ENCODE measurements at places on chromosomes 5 and 9.
A peak's percentile ranks its signal among the peaks of the same experiment; 100 is the strongest.

DNA sequence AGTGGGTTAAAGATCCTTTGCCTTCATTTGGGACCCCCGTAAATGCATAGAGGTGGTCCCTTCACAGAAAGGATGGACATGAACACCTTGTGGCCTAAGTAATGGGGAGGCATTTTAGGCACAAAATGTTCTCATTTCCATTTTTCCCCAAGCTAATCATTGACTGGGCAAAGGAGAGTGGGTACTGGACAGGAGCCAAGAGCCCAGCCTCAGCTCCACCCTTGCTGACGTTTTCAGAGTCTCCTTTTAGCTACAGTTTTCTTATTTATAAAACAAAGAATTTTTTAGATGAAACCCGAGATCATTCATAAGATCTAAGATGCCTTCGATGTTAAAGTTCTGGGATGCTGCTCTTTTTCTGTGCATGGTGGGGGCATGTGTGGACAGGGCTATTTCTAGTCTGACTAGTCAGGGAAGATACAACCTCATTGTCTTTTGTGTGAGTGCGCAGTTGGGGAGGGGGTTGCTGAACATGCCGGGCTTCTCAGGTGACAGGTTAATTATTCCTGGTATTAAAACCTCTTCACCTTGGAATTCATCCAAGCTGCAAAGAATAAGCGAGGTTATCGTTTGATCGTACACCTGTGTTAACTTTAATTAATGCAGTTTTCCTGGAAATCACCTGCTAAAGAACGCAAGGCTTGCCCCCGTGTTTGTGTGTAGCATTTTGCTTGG, 48.4 kb downstream of the ADAMTS16 start:
- DNase-seq = no peak

- DNase-seq = no peak
Measured at GRCh38 chr5:123278284-123278683, 144.9 kb downstream of the CEP120 start.

DNA sequence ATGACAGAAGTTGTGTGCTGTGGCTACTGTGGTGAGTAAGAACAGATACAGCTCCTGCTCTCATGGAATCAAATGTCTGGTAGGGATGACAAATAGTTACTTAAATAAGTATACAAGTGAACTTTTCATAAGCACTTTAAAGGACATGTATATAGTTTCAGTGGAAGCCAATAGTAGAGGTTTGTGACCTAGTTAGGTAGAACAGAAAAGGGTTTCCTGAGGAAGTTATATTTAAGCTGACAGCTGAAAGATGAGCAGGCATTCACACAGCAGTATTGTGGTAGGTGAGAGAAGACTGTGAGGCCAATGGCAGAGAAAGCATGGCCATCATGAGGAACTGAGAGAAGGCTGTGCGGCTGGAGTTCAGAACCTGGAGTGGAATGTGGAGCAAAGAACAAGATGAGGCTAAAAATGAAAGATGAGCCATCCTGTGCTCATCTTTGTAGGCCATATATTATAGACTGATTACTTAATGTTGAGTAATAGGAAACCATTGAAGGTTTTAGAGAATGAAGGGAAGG, 15.4 kb downstream of the FAM174A start:
- no peak for DNase-seq

DNA sequence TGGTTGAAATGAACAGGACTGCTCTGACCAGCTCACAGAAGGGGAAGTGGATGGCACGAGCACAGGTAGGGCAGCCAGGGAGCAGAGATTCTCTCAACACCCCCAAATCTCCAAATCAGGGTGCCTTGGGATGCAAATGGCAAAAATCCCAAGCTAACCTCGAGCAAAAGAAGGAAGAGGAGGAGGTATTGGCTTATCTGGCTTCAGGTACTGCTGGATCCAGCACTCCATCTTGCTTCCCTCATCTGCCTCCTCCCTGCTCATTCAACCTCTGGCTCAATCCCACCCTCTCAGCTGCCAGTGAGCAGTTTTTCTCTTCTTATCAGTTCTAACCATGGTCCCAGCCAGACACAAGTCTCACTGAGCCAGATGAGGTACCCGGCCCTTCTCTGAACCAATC, 41.6 kb upstream of the GGTA1 start:
- no peak for DNase-seq

GRCh38 chr5:6615034-6615815, 17.6 kb downstream of the NSUN2 start:
- DNase-seq = no peak

DNA sequence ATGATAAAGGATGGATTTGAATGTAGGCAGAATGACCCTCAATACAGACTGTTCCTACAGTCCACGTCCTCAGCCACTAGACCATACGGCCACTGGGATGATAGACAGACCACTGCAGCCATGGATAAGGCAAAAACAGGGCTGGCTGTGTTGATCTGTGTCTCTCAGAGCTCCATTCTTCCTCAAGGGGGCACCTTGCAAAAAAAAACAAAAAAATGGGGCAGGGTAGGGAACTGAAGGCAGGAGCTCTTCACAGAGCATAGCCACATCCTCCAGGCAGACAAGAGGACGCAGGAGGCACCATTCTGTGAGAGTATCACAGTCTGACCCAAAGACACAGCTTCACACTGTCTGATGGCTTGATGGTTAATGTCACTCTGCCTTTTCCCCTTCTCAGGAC, 61.2 kb upstream of the GABRP start:
- no peak for DNase-seq

GRCh38 chr9:70566066-70566465, 151.6 kb upstream of the KLF9 start:
- no peak for DNase-seq

- DNase-seq = no peak
Measured at GRCh38 chr5:82662340-82662739, 384.2 kb upstream of the RPS23 start.

DNA sequence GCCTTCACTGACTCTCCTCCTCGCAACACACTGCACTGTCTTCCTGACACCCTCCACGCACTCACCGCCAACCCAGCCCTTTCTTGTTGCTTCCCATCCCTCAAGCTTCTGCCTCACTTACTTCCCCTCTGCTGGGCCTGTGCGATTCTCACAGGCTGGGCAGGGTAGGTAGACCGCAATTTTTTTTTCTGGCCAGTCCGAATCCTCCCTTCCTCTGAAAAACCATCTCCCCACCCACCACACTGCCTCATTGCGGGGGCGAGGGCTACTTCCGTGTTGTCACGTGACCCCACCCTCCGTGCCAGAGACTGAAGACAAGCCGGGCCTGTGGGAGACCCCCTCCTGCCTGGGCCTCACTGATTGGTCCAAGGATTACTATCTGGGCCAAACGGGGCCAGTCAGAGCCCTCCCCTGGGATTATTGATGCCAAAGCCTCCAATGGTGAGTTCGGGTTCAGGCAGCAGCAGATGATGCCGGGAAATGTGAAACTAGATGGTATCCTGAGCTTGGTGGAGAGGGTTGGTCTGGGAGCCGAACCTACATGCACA, 73.1 kb downstream of the STK10 start:
- DNase-seq = no peak

GRCh38 chr9:3398232-3398648, 127.6 kb downstream of the RFX3 start:
- no peak for DNase-seq

- no peak for DNase-seq
Measured at GRCh38 chr5:115325296-115325959, 29.0 kb upstream of the CCDC112 start.

- DNase-seq = no peak
Measured at GRCh38 chr5:124702525-124702924, 43.9 kb downstream of the ZNF608 start.

- no peak for DNase-seq
Measured at GRCh38 chr5:171588046-171588445, 168.6 kb downstream of the FGF18 start.

DNA sequence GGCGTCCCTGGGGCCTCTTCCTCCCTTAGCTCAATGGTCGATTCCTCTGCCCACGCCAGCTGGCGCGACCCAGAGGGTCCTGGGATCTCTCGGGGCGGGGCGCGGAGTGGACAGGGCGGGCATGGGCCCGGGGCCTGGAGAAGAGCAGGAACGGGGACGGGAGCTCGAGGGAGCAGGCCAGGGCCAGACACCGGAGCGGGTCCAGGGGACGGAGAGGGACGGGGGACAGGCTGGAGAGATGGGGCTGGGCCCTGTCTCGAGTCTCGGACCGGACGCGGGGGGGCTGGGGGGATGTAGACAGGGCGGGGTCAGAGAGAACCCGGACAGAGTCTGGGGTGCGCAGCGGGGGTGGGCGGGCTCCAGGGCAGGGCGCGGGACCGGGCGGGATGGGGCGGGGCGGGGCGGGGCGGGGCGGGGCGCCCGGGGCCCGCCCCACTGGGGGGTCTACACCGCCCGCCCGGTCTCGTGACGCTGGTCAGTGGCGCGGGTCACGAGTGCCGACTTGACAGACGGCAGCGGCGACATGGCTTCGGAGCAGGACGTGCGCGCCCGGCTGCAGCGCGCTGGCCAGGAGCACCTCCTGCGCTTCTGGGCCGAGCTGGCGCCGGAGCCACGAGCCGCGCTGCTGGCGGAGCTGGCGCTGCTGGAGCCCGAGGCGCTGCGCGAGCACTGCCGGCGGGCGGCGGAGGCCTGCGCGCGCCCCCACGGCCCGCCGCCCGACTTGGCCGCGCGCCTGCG, at the start of gene UAP1L1:
Gene UAP1L1 (plus strand): TSS at position 508 of the 738 bp plus-strand sequence. CDS start 16 bp downstream, at position 524.
- peak; percentile 31 for DNase-seq

DNA sequence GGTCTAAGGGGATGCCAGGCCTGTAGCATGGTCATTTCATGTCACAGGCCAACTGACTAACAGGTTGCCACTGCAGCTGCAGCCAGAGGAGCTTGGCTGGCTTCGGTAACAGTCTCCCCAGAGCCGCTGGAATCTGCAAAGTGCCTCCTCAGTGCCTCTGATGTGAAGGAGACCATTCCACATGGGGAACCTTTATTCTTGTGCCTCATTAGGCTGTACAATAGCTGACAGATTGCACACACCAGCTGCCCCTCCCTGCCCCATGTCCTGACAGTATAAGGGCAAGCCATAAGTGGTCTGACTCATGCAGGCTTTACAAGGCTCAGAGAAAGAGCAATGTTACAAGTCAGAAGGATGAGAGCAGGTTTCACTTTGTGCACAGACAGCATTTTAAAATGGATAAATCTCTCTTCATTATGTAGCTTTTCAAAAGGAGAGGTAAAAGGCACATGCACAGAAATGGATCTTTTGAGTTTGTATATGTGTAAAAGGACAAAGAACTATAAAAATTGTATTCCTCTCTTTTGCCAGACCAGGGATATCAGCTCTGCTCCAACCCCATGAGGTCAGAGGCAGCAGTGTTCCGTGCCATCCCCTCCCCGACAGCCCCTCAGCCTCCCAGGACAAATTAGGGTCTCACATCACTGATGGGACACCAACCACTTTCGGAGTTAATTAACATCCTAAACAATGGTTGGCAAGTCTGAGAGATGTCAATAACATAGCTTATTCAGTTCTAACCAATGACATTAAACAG, 467.8 kb downstream of the TMEM232 start:
- DNase-seq = no peak

GRCh38 chr5:149217803-149218155, 53.9 kb upstream of the AFAP1L1 start:
- no peak for DNase-seq

DNA sequence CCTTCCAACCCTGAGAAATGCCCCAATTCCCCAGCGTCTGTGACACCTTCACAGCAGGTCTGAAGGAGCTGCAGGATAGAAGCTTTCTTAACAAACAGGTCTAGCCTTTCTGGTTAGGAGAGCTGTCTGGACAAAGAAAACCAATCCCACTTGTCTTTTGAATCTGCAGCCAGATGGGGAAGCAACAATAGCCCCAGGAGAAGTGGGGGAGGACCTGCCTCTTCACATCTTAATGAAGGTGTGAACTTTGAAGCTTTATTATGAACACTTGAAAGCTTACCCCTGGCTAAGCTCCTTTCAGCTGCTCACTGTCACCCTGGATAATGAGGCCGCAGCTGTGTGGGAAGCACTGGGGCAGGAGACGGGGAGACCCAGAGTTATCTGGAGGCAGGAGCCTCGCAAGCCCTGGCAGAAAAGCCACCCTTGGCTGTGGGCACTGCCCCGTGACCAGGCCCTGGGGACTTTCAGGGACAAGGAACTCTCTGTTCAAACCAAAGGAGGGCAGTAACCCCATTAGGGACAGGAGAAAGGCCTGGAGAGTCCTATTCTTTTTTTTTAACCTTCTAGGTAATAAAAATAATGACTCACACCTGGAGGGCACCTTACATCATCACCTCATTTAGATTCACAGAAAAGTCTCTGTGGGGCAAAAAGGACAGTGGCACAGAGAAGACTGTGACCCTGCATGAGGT, 151.8 kb upstream of the RAD23B start:
- peak; percentile 44 for DNase-seq

DNA sequence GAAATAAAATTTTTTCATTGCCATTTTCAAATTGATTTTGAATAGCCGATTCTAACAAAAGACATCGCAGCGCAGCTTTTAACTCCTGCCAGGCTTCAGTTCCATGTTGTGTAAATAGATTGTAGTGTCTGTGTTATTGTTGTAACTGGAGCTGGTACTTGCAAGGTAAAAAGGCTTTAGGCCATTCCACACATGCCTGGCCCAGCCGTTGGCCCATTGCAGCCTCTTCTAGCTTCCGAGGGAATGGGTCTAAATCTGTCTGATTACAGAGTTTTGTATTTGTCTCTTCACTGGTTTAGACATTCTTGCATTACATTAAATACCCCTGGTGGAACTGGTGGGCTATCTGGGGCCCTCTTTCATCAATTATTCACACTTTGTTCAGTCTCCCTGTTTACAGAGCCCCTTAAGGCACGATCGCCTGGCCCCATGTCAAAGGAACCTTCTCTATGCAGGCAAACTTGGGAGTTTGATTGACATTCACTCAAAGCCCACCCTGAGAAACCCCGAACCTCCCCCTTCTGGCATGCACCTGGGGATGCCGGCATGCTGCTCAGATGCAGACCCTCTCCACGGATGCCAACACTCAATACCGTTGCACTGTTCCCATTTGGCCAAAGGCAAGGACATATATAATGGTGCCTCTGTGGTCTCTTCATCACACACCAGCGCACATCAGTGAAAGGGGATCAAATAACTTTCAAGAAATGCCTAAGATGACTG, 281.7 kb upstream of the IRX2 start:
- no peak for DNase-seq

DNA sequence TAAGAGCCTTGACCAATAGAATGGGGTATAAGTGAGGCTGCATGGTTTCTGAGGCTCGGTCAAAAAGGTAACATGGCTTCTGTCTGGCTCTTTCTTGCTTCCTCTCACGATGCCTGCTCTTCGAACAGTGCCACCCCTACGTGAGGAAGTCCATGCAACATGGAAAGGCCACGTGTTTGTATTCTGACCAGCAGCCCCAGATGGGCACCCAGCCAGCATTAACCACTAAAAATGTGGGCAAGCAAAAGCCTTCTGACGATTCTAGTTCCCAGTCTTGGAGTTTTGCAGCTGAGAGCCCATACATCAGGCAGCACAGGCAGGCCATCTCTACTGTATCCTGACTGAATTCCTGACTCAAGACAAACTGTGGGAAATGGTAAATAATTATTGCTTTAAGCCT, 24.2 kb upstream of the NREP start:
- no peak for DNase-seq

All from PC-9 (cell line).